Hematopoietic multipotent progenitor cell treated with erythropoietin and hydrocortisone succinate and interleukin-3 and kit ligand, for 8 days (in vitro differentiated cells): ENCODE measurements at places on chromosomes 7 and 10.
A peak's percentile ranks its signal among the peaks of the same experiment; 100 is the strongest.

DNA sequence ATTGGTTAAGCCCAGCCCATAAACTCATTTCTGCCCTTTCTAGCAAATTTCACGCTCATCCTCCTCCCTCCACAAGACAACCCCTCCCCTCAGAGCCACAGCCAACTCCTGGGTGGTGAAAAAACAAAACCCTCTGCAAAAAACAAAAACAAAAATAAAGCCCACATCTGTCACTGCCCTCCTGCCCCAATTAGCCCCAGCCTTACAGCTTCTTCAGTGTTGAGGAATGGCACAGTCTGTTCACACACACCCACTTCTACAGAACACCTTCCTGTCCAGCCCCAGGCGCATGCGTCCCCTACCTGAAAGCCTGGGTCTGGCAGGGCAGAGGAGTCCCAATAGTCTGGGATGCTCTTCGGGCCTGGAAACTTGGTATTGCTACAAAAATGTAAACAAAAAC, 34.4 kb downstream of the PARP12 start:
- no peak for DNase-seq

DNA sequence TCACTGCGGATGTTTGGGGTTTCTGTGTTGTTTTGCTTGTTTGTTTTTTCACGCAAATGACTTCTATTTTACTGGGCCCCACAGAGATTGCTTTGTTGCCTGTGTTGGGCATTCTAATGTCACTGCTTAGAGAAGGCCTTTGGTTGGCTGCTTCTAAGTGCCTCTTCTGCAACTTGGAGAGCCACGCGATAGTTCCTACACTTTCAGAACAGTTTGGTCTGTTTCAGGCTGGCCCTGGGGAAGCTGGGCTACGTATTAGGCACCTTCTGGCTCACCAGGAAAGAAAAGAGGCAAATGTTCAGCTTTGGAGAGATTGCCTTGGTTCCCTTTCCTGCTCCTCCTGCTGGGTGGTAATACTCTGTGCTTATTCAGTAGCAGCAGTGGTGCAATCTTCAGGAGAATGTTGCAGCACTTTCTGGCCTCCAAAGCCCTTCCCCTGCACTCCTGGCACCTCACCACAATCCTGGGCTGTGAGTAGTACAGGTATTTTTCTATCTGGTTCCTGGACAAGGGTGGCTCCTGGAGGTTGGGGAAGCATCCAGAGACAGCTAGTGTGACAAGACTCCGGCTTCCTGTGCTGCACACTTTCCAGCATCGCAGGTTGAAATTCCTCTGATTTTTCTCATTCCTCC, 1.2 kb downstream of the ANTXRL start:
- no peak for DNase-seq

DNA sequence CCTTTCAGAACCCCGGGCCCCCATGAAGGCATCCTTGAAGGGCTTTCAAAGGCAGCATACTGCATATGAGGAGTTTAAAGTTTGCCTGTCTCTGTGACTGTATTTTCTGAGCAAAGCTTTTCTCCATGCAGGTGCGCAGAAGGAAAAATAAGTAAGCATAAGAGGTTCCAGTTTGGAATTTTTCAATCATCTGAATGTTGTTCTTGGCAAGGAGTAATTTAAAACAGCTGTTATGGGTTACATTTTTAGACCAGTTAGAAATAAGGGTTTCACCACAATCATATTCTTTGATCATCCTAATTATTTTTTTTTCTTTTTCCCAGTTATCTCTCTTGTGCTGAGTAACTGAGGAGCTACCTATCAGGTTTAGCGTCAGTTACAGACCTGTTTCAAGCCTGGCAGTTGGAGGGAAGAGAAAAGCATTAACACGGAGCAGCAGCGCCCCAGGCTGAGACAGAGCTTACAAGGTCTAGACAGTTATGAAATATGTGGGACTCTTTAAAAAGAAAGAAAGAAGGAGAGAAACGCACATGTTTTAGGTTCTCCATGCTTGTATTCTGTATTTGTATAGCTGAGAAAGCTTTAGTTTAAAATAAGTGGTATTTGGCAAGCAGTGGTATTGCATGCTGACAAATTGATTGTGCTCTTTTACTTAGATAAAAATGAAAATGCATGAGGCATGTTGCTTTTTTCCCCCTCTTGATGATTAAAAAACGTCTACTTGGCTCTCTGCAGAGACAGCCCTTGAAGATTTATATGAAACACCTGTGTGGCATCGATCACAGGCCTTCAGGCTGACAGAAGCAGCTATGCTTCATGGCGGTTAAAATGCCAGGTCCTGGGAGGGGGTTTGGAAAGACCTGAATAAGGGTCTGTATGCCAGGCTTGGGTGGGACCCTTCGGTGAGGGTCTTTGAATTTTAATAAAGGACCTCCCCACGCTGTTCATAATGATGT, 157.6 kb downstream of the GRK5 start:
- no peak for DNase-seq

GRCh38 chr7:128037880-128038619, 6.8 kb upstream of the LRRC4 start:
- DNase-seq = no peak

DNA sequence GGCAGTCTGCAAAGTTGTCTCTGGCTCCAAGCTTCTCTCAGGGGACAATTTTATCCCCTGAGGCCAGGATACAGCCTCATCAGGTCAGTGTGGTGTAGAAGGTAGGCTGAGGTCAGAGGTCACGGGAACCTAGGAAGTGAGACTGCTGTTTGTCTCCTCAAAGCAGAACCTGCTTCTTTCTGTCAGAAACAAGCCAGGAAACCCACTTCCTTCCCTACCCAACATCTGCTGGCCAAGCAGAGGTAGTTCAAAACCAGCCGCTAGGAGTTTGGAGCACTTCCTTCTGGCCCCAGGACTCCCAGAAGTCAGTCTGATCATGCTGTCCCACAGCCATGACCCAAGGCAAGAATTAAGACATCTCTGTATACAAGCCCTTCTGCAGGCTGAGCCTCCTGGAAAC, 12.2 kb downstream of the CLRN3 start:
- no peak for DNase-seq

DNA sequence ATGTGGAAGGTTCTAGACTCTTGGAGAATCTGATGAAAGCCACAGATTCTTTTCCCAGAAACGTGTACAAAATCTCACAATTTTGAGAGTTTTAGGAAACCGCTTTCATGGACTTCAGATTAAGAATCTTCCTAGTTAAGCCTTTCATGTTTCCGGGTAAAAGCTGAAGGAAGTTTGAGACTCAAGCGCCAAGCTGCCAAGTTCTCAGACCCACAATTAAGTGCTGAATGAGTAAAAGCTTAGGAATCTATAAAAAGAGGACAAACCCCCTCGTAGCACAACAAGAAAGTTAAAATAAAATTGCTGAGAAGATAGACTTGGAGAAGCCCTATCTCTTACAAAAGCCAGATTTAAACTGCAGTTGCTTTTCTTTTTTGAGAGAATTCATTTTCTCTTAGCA, 99.6 kb downstream of the ST8SIA6 start:
- no peak for DNase-seq

DNA sequence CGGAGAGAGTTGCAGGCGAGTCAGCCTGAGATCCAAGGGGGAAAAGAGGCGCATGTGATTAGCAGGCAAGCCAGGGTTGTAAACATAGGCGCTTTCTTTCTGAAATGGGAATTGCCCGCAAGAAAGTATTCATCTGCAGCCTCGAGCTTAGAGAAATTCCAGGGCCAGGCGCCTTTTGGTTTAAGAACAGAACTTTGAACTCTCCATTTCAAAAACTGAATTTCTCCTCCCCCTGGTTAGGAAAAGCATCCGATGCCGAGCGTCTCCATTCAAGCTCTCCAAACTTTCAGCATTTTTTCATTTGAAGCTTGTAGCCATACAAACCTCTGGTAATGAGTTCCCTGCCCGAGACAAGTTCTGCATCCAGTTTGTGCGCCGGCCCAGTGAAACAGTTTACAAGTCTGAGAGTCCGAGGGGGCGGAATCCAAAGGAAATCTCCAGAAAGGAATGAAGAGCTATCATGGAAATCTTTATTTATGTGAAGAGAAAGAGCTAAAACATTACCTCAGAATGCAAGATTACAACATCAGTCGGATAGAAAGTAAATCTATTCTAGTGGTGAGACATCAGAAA, 69.9 kb downstream of the FAM204A start:
- no peak for DNase-seq

DNA sequence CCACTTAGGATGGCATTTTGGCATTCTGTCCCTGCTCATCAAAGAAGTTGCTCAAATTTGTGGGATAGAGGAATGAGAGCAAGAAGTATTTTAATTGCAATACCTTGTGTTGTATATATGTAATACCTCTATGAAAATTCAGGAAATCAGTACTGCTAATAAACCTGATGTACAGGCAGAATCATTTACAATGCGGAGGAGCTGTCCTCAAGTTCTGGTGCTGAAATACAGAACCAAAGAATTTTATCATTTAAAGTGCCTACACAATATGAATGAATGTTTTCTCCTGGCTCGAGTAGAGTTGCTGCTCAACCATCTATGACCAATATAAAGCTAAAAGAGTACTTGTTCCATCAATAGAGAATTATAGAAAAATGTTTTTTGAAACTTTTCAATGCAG, 305.8 kb downstream of the PLXNA4 start:
- peak; percentile 5 for DNase-seq

GRCh38 chr10:102117391-102118159, 2.6 kb downstream of the LDB1 start:
- peak; percentile 94 for DNase-seq

GRCh38 chr7:17244786-17245185, 53.7 kb upstream of the AHR start:
- DNase-seq = no peak

- DNase-seq = no peak
Measured at GRCh38 chr10:120436439-120437112, 20.5 kb upstream of the PLPP4 start.

- no peak for DNase-seq
Measured at GRCh38 chr7:121480566-121481335, 84.6 kb upstream of the FAM3C start.

GRCh38 chr7:107467972-107468371, 1.9 kb upstream of the GPR22 start:
- DNase-seq = no peak

- peak; percentile 62 for DNase-seq
Measured at GRCh38 chr10:70348228-70348850, 34.1 kb downstream of the LRRC20 start.

DNA sequence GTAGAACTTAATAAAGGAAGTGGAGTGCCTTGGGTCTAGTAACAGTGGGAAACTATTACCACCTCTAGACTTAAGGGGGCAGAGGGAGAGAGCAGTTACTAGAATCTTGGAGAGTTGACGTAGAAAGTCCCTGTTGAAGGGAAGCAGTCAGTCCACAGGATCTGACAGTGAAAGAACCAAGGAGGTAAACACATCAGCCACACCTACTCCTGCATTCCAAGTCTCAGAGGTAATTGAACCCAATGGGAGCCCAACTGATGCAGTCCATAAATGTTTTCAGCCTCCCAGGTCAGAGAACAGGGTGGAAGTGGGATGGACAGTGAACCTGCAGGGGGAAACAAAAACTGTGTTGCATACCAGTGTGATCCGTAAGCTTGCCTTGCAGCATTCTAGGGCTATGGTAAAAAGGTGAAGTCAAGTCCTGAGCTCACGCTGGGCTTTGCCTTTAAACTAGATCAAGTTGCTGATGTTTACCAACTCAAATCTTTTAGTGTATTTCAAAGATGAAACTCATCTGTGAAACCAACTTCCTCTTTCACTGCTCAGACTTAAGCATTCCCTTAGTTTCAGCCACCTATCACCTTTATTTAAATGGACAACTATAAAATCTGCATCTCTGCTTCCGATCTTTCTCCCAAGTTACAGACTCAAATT, 57.2 kb downstream of the SLC16A12 start:
- no peak for DNase-seq

GRCh38 chr7:8387551-8388256, 45.7 kb upstream of the NXPH1 start:
- no peak for DNase-seq

- DNase-seq = no peak
Measured at GRCh38 chr7:123627851-123628250, 26.2 kb downstream of the ASB15 start.

DNA sequence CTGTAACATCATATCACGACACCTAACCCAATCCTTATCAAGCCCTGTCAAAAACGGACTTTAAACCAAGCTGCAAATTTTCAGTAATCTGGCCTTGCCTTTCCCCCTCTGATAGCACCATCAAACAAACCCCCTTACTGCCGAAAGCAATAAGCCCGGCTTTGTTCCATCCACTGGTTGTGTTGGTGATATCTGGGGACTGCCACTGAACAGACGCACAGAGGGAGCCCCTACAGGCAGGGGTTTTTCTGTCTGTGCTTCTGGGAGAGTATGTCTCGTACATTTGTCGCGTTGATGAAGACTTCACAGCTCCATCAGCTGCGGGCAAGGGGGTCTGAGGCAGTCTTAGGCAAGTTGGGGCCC, 550 bp upstream of the PLAU start:
- DNase-seq = peak; percentile 16

- peak; percentile 79 for DNase-seq
Measured at GRCh38 chr10:78047314-78047891, 13.7 kb downstream of the RPS24 start.

DNA sequence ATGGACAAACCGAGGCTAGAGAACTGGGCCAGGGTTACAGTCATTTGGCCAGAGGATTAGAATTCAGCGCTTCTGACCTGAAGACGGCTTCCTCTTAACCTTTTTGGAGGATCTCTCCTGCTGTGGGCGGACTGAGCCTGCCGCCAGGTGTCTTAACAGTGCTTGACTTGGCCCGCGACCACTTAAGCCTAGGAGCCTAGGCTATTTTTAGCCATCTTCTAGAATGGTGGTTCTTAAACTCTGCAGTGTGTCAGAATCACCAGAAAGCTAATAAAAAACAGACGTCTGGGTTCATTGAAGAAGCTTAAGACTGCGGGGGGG, 722 bp downstream of the MDH2 start:
- no peak for DNase-seq

- no peak for DNase-seq
Measured at GRCh38 chr7:2947058-2947780, 96.4 kb downstream of the CARD11 start.

- DNase-seq = no peak
Measured at GRCh38 chr7:35754741-35755140, 46.1 kb upstream of the SEPTIN7 start.

- no peak for DNase-seq
Measured at GRCh38 chr10:124239134-124239533, 145.7 kb upstream of the CHST15 start.

DNA sequence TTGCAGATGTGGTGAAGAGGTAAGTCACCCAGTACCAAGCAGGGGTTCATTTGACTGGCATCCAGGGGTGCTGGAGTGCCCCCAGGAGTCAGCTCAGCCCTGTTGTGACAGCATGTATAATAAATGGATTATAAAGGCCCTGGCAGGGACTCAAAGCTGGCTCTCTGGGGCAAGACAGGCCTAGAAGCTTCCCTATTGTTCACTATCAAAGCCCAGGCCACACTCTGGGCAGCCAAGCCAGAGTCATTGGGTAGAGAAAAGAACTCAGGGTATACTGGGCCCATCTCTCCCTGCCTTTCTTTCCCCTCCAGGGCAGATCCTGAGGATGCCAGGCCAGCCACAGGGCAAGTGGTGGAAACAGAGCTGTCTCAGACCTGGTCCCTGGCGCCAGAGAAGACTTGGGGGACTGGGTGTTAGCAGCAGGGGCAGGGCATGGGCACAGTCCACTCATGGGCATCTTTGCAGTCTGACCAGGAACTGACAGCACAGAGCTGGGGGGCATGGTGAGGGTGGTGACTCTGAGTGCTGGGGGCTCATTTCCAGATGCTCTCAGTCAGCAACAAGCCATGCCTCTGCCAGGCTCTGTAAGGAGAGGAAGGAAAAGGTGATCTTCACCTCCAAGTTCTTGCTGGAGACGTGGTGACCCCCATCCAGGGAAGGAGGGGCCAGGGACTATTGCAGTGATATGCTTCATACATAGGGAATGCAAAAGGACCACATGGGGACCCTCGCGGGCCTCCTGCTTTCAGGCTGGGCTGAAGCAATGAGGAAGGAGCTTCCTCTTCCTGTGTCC, 11.7 kb downstream of the RBP3 start:
- no peak for DNase-seq

GRCh38 chr7:152351168-152351567, 84.6 kb downstream of the KMT2C start:
- DNase-seq = peak; percentile 11
